Activated T-cell treated with anti-CD3 and anti-CD28 coated beads for 1 hour (primary cell): ENCODE measurements at places on chromosomes 12 and 14.

DNA sequence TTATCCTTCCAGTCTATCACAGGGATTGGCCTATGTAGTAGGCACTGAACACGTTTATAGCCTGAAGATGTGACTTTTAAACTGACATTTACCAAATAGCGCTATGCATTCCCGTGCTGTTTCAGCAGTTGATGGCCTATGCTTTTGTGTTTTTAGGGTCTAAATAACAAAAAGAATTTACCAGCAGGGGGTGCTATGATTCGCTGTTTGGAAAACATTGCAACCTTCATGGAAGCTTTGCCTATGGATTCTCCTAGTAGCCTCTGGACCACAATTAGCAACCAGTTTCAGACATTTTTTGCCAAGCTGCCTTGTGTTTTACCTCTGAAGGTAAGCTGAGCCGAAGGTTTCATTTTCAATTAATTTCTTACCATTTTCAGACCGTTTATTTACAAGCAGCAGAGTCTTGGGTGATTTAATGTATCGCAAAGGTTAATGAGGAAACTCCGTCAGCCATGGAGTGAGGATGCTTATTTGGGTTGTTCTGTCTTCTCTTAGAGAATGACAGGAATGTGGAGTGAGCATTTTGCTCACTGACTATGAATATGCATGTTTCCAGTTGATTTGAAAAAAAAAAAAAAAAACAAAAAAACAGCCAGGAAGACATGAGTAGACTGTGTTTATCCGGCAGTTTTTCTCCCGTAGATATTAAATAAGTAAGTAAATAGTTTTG is 133.1 kb downstream of the PRIMA1 start:
- DNase-seq: no peak

- no peak for DNase-seq
Measured at GRCh38 chr12:109880938-109881337, 597 bp upstream of the GLTP start.

DNA sequence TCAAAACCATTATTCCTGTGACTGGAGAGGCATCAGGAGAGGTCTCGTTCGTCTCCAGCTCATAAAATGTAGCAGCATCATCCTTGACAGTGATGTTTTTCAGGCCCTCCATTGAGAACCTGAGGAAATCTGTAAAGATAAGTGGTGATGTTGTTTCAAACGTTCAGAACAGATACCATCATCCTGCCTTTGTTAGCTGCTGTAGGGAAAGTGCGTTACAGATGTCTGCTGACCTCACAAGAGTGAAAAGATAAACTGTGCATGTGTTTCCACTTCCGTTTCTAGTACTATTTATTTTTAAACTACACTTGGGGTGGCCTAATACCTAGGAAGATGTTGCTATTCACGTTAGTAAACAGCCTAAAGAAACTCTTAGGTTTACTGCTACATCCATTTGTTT is 28.4 kb downstream of the BCL2L14 start:
- DNase-seq: no peak

- no peak for DNase-seq
Measured at GRCh38 chr14:63229330-63230059, 25.3 kb downstream of the RHOJ start.

GRCh38 chr12:74963867-74964331 is 245.7 kb downstream of the KCNC2 start:
- DNase-seq: no peak

DNA sequence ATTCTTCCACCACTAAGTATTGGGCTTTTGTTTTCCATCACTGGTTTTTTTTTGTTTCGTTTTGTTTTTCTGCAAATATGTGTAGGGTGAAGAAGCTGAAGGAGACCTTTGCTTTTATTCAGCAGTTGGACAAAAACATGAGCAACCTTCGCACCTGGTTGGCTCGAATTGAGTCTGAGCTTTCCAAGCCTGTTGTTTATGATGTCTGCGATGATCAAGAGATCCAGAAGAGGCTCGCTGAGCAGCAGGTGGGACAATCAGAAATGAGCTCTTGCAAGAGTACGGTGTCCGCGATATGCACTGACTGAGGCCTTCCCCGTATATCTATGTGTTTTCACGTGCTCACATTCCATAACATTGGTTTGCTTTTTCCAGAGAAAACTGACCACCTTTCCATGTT is 91.5 kb downstream of the ESR2 start:
- no peak for DNase-seq

GRCh38 chr12:102976609-102977280 is 19.3 kb downstream of the ASCL1 start:
- DNase-seq: no peak

- DNase-seq: no peak
Measured at GRCh38 chr12:16520328-16520727, 85.6 kb downstream of the LMO3 start.

- no peak for DNase-seq
Measured at GRCh38 chr12:59834659-59835474, 239.0 kb downstream of the SLC16A7 start.

DNA sequence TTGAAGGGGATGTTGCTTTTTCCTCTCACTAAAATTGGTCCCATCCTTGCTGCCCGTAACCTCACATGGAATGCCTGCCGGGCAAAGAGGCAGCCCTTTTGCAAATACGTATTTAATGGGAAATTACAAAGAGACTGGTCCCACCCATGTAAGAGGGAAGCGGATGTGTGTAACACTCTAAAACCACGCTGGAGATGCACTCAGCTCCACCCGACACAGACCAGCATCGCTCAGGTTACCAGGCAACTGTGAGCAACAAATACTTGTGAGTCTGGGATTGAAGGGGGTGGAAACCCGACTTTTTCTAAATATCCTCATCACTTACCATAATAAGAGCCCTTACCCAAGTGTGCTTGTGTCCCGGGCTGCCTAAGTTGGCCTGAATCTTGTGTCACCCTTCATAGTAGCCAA is 47.7 kb downstream of the ELK3 start:
- DNase-seq: peak; percentile 48

DNA sequence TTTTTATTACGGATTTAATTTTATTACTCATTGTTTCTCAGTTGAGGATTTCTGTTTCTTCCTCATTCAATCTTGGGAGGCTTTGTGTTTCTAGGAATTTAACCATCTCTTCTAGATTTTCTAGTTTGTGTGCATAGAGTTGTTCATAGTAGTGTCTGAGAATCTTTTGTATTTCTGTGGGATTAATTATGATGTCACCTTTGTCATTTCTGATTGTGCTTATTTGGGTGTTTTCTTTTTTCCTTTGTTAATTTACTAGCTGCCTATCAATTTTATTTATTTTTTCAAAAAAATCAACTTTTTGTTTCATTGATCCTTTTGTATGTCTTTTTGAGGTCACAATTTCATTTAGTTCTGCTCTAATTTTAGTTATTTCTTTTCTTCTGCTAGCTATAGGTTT is 75.9 kb downstream of the IFNG-AS1 start:
- DNase-seq: no peak

- DNase-seq: peak; percentile 60
Measured at GRCh38 chr12:54390668-54391551, 6.4 kb upstream of the ZNF385A start.

DNA sequence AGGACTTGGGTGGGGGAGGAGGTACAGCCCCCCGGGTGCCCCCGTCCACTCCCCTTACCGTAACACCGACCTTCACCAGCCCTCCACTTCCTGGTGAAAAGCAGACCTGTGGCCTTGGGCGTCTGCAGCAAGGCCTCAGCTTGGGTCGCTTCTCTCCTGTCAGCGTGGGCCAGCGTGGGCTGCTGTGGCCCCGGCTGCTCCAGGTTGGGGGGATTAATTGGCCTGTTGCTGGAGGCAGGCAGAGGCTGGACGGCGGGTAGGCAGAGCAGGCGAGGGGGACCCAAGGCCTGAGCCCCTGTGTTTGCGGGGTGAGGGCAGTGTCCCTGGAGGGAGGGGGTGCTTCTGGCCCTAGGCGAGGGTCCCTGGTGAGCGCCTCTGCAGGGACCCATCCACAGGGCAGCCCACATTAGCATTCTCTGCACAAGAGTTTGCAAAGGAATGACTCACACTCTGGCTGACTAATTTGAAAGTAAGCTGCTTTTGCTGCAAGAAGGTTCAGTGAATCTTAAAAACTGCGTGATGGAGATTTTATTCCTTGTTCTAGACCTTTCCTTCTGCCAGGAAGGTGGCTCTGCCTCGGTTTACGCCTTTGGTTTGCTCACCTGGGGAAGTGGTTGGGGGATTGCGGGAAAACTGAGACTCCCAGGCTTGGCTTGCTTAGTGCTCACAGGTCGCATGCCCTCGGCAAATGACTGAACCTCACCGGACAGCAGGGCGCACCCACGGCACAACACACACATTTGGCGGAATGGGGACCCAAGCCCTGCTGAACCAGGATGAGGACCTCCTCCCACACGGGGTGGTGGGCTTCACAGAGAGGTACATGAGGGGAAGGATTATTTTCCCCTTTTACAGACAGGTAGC is 37.9 kb upstream of the DLK1 start:
- no peak for DNase-seq

GRCh38 chr12:62911286-62911685 is 23.7 kb downstream of the PPM1H start:
- no peak for DNase-seq

- no peak for DNase-seq
Measured at GRCh38 chr14:26925876-26926584, 328.2 kb upstream of the NOVA1 start.

DNA sequence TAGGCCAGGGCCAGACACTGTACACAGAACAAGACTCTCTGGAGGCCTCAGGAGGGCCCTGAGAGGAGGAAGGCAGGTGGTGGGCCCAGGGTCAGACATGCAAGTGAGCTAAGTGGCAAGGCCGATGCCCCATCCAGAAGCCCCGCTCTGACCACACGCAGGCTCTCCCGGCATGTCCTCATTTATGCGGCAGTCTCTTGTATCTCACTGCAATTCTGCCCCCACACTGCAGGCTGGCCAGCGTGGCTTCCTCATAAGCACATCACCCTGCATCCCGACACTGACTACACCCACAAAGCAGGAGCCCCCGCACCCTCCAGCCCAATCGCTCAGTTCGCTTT is 17.5 kb downstream of the SSH1 start:
- no peak for DNase-seq

GRCh38 chr12:79426121-79426520 is 264.6 kb downstream of the PAWR start:
- DNase-seq: no peak

DNA sequence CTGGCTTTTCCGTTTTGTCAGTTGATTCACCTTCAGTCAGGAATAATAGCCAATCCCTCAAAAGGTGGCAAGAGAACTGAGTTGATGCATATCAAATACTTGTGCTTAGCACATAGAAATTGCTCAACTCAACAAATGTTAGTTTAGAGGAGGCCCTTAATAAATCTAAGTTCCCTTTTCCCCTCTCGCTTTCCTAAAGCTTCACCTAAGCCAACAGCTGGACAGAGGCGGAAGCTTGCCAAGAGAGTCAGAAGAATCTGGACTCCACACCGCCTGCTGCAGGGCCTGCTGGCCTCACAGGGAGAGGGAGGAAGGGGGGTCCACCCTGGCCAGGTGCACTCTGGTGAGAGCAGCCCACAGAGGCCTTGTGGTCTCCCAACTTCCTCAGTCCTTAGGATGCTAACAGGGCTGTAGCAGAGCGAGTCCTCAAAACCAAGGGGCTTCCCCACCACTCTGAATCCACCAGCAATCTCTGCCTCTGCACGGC is 213.1 kb downstream of the CHST11 start:
- no peak for DNase-seq

GRCh38 chr14:39368261-39368959 is 63.8 kb downstream of the FBXO33 start:
- no peak for DNase-seq

GRCh38 chr14:70827347-70827746 is 18.0 kb upstream of the MAP3K9 start:
- no peak for DNase-seq

DNA sequence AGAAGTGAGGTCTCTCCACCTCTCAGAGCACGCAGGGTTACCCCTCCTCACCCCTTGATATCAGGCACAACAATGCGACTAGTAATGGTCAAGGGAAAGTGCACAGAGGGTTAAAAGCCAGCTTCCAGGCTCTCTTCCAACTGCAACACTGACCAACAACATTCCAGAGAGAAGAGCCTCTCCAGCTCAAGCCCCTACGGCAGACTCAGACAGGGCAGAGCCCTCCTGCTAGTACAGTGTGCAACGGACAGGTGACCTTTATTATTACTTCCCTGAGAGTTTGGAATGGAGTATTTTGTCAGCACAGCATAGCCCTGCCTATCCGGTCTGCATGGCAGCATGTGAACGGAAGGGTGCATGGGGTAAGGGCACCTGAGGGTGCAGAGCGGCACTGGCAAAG is 73.0 kb downstream of the PTPN21 start:
- no peak for DNase-seq

GRCh38 chr12:996881-997280 is 5.9 kb downstream of the ERC1 start:
- DNase-seq: no peak

DNA sequence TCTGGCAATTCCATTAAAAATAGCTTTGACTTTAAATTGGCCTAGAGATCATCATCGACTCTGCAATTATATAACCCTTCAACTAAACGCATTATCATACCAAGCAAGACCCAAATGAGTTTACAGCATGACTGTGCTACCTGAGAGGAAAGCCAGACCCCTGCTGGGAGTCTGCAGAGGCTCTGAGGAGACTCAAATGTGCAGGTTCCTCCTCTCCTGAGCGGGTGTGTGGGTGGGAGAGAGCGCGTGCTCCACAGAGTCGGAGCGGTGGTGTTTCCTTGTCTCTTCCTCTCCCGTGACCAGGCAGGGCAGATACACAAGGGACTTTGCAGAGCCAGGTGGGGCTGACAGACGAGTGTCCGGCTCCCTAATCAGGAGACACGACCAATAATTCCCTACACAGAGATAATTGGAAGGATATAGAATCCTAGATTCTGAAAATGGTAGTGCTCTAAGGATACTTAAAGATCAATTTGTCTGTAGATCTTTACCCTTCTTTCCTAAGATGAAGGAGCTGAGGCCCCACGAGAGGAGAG is 74.1 kb downstream of the SLC8A3 start:
- DNase-seq: no peak

GRCh38 chr12:94244165-94245133 is 96.1 kb downstream of the PLXNC1 start:
- peak; percentile 6 for DNase-seq
